ENCODE measurements at places on chromosomes 7 and 10. TPM values are rescaled to one million over a fixed set of nuclear protein-coding genes. Genes with fewer than 3 reads are reported as not detected.

DNA sequence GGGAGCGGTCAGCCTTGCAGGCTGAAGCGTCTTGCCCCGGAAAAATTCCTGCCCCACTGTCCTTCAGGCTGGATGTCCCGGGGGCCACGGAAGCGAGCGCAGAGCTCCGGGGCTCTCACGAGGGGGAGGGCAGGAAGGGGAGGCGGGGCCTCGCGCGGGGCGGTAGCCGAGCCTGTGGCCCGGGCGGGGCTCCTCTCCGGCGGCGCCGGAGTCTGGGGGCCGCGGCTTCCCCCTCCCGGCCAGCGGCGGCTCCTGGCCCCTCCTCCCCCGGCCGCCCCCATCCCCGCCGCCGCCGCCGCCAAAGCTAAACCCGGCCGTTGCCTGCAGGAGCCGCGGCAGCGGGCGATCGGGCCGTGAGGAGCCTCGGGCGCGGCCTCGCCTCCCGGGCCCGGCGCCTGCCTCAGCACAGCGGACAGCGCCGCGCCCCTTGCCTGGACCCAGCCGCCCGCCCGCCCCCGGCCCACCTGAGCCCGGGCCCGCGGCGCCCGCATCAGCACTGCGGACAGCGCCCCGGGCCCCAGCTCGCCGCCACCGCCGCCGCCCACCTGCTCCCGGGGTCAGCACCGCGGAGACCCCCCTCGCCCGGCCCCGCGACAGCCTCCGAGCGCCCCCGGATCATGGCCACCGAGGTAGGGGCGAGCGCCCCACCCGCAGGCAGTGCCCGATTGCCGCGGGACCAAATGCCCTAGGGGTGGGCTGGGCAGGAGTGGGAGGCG is at the start of gene GOLGA7B:
Gene GOLGA7B, plus strand, starts transcription at position 157 of the 716 bp plus-strand sequence. Its CDS starts 461 bp downstream, at position 618.
- DNase-seq = no peak

DNA sequence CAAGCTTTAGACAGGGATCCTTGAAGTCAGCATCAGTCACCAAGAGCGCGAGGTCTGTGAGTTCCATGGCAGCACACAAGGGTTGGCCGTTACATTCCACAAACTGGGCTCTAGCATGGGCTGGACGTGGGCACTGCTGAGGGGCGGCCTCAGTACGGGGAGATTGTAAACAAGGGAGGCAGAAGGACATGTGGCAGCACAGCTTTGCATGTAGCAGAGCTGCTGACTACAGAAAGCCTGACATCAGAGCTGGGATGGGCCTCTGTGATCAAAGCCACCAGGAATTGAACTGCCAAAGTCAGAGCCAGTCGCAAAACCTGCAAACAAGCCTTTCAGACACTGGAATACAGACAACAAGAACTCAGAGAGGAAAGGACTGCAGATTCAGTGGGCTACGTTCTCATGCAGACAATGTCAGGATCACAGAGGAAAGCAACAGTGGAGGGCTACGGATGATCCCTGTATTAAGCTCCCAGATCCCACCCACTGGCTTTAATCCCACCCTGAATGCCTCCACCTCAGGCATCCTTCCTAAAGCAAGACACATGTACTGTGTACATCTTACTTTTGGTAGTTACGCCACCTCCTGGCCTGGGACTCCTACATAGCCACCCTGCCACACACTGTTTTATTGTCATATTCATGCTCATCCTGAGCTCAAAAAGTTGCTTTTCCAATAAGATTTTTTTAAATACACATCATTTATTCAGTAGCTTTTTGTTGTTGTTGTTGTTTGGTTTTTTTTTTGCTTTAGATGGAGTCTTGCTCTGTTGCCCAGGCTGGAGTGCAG is 291.1 kb upstream of the IMMP2L start:
- DNase-seq = peak; percentile 22

GRCh38 chr7:20917603-20918002 is 130.9 kb upstream of the SP8 start:
- no peak for DNase-seq

- DNase-seq = no peak
Measured at GRCh38 chr7:29254591-29254990, 60.0 kb downstream of the CHN2 start.

DNA sequence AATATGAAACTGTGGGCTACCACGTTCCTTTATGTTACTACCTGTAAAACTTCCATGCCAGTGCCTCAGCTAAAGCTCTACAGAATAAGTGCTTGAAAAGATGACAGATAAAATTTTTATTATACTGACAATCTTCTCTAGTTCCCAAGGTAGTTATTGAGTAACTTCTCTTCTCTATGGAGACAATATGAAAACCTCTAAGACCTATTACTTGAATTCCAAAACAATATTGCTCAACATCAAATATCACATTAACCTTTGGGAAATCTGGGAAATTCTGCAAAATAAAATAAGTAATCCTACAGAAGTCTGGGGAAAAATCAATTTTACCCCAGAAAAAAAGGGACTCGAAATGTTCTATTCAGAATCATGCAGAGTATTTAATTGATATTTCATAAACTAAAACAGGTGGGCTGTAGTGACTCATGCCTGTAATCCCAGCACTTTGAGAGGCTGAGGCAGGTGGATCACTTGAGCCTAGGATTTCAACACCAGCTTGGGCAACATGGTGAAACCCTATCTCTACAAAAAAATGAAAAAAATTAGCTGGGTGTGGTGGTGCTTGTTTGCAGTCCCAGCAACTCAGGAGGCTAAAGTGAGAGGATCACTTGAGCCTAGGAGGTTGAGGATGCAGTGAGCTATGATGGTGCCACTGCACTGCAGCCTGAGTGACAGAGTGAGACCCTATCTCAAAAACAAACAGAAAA is 23.8 kb upstream of the ANK3 start:
- peak; percentile 44 for DNase-seq

- no peak for DNase-seq
Measured at GRCh38 chr7:20217193-20217948, at the start of gene MACC1. Gene MACC1, minus strand, starts transcription at chr7:20217384. Its CDS starts 55,522 bp downstream, at chr7:20161862.

- no peak for DNase-seq
Measured at GRCh38 chr7:135317676-135318325, 84.2 kb downstream of the STRA8 start.

DNA sequence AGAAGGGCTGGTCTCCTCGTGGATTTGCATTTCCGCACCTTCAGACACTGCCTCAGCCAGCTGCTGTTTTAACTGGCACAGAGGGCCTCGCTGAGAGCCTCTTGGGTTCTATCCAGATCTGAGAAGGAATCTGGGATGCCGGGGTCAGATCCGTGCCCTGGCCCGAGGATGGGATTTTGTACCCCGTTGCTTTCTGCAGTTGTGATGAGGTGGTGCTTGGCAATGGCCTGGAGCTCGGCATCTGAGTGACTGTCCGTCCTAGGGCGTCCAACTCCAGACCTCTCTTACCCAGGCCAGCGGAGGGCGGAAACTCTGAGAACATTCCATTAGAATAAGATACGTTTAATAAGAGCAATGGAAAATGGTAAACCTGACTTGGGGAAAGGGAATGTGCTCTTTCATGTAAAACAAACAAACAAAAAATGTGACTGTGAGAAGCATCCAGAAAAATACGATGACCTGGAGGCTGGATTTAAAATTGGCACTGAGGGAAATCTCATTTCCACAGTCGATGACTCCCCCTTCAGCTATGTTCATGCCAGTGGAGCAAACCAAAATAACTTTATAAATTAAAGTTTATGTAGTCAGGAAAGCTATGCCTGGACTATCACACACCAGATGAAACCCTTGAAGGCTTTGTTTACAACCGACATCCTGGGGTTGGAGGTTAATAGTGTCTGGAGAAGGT is 39.6 kb downstream of the GRK5 start:
- DNase-seq = peak; percentile 95

- DNase-seq = no peak
Measured at GRCh38 chr10:18743926-18744325, 84.7 kb downstream of the ARL5B start.

DNA sequence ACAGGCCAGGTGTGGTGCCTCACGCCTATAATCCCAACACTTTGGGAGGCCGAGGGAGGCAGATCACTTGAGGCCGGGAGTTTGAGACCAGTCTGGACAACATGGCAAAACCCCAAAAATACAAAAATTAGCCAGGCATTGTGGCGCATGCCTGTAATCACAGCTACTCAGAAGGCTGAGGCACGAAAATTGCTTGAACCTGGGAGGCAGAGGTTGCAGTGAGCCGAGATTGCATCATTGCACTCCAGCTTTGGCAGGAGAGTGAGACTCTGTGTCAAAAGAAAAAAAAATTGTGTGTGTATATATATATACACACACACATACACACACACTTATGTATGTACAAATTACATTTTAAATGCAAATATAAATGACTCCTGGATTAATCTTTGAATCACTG is 76.8 kb upstream of the LRRN3 start:
- no peak for DNase-seq

DNA sequence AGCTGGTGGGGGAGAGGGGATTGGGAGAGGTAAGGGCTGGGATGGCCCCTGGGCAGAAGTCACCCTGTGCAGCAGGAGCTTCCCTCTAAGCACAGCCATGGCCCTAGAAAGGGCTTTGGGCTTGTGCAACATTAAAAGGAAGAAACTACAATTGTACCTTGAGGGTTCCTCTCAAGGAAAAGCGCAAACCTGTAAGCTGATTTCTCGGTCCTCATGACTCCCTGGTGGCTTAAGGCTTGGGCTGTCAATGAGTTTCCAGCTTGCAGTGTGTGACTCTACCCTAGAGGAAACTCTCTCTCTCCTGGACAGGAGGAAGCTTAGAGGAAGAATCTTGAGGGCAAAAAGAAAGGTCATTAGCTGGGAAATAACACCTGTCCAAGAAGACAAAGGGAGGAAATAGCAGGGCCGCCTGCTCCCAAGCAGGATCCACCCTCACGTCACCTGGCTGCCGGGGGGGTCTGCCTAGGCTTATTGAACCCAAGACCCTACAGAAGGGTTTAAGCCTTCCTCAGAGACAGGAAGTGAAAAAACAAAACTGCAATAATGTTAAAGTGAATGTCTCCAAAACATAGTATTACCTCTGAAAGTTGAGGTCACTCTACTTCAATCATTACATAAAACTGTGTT is 112.5 kb downstream of the WDR11 start:
- no peak for DNase-seq

- no peak for DNase-seq
Measured at GRCh38 chr10:90424730-90425129, 433.1 kb downstream of the HTR7 start.

DNA sequence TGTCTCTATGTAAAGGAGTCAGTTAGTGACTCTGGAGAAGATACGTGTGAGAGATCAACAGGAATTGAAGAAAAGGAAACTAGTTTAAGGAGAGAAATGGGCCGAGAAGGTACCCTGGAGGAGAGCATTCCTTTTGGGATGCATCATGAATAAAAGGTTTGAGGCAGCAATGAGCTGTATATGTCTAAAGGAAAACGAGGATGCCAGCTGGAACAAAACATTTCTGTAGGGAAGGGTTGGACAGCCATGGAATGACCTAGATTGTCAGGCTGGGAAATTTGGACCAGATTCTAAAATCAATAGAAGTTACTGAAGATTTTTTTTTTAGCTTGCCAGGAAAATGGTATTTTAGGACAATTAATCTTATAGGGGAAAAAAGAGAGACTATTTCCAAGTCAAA is 17.2 kb upstream of the MPP7 start:
- no peak for DNase-seq

GRCh38 chr10:86765548-86765947 is 9.1 kb downstream of the BMPR1A start:
- no peak for DNase-seq

DNA sequence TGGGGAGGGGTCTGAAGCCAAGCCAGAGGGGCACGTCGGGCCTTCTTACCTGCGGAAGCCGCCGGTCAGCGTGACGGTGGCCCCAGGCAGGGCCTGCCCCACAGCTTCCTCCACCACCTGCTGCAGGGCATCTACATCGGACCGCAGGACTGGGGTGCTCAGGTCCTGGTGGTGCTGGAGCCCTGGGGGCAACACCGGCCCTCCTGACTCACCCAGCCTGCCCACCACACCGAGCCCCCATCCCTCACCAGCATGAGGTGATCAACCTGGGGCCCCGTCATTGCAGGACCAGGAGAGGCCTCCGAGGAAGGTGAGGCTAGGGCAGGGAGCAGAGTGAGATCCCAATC is 8.0 kb downstream of the POLM start:
- DNase-seq = no peak

DNA sequence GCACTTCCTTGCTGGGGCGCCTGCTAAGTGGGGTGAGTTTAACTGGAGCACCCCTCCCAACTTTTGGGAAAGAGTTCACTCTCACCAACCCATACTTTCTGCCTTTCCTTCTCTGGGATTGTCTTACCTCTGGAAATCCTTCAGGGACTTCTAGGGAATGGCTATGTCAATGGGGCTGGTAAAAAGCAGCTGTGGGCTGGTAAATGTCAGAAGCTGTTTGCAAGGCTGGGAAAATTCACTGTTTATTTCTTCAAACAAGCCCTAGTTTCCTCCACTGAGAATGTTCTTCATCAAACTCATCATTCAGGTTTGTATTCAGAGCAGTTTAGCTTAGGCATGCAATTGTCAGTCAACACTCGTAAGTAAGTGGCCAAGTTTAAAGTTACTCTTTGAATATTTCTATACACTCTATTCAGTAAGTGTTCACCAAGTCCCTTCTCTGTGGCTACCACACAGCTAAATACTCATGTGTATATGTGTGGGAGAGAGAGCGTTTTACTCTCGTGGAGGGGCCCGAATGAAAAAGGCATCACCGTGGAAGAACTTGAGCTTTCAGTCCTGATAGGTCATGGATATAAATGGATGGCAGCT is 654.8 kb downstream of the LRMDA start:
- DNase-seq = no peak

GRCh38 chr10:30917789-30918188 is 113.9 kb downstream of the ZNF438 start:
- DNase-seq = peak; percentile 30

GRCh38 chr7:24714676-24715010 is 42.6 kb downstream of the GSDME start:
- DNase-seq = no peak

The C10orf62 gene
- total RNA-seq = not detected

The SGMS1 gene
- 61.2 TPM for total RNA-seq

The PKD1L1 gene
- under 0.01 TPM for total RNA-seq

The STK31 gene
- 0.33 TPM for total RNA-seq

The SRRM3 gene
- total RNA-seq = 1.3 TPM

The CCDC3 gene
- 3.9 TPM for total RNA-seq

The LIPK gene
- total RNA-seq = not detected

The KCND2 gene
- total RNA-seq = 11.3 TPM

All from fibroblast of the aortic adventitia (primary cell).